Stimulated activated CD4-positive, alpha-beta T cell treated with anti-CD3 and anti-CD28 coated beads, Interleukin-2, amount 100 ng/mL, for 4 hours (primary cell): ENCODE measurements at places on chromosomes 4 and X.

DNA sequence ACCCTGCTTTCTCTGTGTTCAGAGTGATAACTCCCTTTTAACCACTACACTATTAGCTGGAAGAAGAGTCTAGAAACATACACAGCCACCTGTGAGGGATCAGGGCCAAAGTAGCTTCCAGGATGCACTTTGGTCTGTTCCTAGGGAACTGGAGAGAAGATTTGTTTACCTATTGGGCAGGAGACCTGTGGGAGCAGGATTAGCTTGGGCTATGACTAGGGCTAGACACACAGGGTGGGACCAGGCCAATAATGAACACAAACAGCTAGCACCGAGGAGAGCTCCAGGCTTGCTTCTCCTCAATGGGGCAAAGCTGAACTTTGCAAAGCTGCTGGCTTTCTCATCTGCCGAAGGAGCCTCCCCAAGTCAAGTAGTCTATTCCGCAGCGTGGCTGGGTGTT, 24.4 kb upstream of the MAP7D3 start:
- no peak for DNase-seq

GRCh38 chr4:20298455-20298854, 46.8 kb downstream of the SLIT2 start:
- DNase-seq: no peak

- DNase-seq: no peak
Observed at GRCh38 chr4:73599182-73599581, 21.1 kb downstream of the RASSF6 start.

DNA sequence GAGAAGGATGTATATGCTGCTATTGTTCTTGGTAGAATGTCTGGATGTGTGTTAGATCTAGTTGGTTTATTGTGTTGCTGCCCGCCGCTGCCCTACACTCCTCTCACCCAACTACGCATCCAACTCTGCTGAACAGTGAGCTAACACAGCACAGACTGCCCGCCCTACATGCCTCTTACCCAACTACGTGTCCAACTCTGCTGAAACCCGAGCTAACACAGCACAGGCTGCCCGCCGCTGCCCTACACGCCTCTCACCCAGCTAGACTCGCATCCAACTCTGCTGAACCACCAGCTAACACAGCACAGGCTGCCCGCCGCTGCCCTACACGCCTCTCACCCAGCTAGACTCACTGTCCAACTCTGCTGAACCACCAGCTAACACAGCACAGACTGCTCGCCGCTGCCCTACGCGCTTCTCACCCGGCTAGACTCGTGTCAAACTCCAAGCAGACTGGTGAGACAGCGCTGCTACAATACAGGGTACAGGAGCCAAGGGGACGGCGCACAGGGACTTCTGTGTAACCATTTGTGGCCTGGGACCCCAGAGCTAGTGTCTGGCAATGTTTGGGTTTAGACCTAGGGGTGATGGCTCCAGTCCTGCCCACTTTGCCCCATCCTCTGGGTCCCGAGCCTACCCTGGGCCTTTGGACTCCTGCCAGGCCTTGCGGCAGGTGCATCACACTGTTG, 11.6 kb upstream of the CTBP1 start:
- no peak for DNase-seq

DNA sequence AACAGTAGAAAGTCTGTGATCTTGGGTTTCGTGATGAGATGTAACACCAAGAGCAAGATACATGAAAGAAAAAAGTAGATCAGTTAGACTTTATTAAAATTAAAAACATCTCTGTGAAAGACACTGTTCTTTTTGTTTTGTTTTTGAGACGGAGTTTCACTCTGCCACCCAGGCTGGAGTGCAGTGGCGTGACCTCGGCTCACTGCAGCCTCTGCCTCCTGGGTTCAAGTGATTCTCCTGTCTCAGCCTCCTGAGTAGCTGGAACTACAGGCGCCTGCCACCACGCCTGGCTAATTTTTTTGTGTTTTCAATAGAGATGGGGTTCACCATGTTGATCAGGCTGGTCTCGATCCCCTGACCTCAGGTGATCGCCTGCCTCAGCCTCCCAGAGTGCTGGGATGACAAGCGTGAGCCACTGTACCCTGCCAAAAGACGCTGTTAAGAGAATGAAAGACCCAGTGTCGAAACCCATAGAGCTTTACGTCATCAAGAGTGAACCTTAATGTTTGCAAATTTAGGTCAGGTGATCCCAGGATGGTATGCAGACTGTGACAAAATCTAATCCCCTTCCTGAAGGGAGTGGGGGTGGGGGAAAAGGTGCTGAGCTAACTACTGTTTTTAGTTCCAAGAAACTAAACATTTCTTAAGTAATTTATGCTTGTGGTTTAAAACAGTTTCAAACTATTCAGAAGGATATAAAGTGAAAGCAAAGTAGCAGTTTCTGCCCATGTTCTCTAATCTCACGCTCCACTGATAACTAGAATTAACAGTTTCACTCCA, 8.0 kb downstream of the OFD1 start:
- DNase-seq: peak; percentile 22

DNA sequence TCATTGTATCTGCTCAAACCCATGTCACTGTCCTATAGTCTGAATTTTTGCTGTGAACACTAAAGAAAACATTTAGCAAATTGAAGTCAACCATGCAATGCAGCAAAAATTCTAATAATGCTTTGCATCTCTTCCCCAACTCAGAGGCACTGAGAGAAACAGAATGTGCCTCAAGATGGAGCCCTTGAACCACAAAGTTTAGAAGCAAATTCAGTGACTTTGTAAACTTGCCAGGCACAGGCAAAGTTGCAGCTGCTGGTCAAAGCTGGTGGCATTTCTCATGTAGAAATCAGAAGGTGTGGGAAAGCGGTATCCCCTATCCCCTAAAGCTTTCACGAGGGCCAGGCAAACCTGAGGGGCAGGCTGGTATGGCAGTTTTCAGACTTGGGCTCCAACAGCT, 121.7 kb upstream of the DIPK2B start:
- peak; percentile 6 for DNase-seq

DNA sequence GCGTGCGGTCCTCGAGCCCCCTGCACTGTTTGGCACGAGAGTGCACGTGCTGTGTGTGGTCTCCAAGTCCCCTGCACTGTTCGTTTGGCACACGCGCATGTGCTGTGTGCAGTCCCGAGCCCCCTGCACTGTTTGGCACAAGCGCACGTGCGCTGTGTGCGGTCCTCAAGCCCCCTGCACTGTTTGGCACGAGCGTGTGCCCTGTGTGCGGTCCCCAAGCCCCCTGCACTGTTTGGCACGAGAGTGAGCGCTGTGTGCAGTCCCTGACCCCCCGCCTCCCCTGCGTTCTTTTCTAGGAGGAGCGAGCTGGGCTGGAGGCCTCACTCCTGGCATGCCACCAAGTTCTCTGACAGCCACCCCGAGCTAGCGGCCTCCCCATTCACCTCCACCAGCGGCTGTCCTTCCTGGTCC, 76.5 kb upstream of the CLDN34 start:
- no peak for DNase-seq

DNA sequence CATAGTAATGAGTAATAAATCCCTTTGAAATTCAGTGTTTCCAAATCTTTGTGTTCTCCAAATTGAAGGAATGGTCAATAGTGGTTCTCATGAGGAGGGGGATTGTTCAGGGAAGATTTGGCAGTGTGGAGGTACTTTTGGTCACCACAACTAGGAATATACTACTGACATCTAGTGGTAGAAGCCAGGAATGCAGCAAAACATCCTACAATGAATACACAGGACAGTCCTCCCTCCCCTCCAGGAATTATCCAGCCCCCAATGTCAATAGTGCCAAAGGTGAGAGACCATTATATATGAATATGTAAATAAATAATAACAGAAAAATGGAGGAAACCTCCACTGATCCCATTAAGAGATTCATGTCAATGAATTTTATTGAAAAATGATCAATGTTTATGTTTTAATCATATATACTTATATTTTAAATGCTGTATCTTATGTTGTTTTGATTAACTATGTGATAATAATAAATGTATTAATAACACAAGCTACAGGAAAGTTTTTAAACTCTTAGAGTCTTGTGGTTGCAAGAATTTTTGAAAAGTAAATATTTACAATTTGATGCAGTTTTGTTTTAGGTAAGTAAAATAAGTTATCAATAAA, 14.4 kb upstream of the FAM9A start:
- no peak for DNase-seq

GRCh38 chrX:10576777-10577447, 43.5 kb downstream of the MID1 start:
- DNase-seq: no peak

- no peak for DNase-seq
Observed at GRCh38 chr4:152973629-152974467, 37.7 kb downstream of the FHDC1 start.

DNA sequence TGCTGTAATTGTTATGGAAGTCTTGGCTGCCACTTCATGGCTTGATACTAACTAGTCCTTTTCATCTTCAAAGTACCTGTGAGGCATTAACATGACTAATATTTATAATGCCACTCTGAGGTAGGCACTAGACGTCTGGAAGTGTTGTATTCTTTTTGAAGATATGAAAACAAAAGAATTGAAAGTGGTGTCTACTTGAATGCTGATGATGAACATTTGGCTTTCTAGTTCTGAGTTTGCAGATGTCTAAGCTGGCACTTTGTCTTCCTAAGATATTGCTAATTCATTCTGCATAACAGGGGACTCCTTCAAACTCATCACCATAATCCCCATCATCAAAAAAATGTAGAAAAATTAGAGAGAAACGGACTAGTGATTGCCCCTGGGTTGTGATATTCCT, 41.6 kb upstream of the HAND2 start:
- DNase-seq: no peak

GRCh38 chr4:107452717-107453630, 267.1 kb downstream of the PAPSS1 start:
- no peak for DNase-seq
